Activated naive CD4-positive, alpha-beta T cell (primary cell): ENCODE measurements at places on chromosomes 7 and 10.

DNA sequence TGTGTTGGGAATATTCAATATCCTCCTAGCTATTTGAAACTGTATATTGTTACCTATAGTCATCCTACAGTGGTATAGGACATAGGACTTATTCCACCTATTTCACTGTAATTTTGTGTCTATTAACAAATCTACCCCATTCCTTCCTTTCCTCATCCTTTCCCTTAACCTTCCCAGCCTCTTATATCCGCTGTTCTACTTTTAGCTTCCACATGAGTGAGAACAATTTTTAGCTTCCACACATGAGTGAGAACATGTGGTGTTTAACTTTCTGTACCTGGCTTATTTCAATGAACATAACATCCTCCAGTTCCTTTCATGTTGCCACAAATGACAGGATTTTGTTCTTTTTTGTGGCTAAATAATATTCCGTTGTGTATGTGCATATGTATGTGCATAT is 95.9 kb upstream of the FGL2 start:
- DNase-seq = no peak

GRCh38 chr10:43756341-43756740 is 107.7 kb upstream of the ZNF32 start:
- DNase-seq = no peak

DNA sequence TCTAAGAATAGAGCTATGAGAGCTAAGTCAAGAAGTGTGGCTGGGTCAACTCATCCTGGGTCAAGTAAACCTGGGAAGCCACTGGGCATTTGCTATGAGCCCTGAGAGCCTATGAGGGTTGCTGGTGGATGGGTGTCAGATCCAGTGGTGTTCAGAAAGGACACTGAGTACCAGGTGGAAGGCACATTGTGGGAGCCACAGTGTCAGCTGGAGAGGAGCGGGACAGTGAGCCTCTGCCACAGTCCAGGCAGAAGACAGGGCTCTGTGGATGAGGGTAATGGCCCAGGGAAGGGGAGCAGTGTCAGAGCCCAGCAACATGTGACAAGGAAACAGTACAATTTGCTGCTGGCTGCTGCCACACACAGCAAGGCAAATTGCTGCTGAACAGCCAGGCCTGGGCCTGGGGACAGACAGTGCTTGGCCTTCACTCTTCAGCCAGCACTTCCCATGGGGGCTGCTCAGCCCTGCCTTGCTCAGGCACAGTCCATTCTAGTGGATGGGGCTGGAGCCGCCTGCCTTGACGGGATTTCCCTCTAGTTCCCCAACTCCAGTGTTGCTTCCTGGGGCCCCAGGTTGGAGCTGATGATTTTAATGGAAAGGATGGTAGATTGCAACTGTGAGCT is 90.9 kb upstream of the CHST15 start:
- no peak for DNase-seq

GRCh38 chr7:140937702-140938264 is 13.1 kb upstream of the BRAF start:
- no peak for DNase-seq

- DNase-seq = no peak
Measured at GRCh38 chr10:72455889-72456595, 101.3 kb upstream of the DNAJB12 start.

- no peak for DNase-seq
Measured at GRCh38 chr7:47611045-47611511, 29.2 kb upstream of the TNS3 start.

- DNase-seq = no peak
Measured at GRCh38 chr10:13270877-13271551, 28.9 kb downstream of the PHYH start.

GRCh38 chr10:78470267-78471103 is 436.8 kb downstream of the RPS24 start:
- DNase-seq = no peak

- DNase-seq = no peak
Measured at GRCh38 chr7:104960741-104961448, 53.1 kb upstream of the KMT2E start.

GRCh38 chr7:24755541-24756407 is 1.5 kb downstream of the GSDME start:
- DNase-seq = no peak

GRCh38 chr7:143405173-143406001 is 3.3 kb downstream of the EPHA1 start:
- DNase-seq = no peak

DNA sequence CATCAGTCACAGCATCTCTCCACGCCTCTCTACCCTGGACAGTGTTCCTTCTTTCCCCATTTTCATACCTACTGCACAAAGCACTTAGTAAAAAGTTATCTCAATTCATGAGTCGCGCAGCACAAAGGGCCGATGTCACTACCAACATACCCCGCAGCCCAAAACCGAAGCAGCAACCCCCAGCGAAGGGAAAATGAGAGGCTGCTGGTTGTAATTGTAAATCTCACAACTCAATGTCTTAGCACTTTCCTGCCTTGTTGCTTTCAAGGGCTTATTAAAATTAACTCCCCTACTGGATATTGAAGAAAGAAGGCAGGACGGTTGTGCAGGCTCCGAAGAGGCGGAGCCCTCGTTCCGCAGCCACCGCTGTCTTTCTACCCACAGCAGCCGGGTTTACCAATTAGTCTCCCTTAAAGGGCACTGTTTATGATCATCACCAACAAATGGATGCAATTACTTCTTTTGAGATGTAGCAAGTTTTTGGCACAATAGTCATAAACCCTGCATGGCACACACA is 6.5 kb downstream of the DIP2C start:
- DNase-seq = no peak

DNA sequence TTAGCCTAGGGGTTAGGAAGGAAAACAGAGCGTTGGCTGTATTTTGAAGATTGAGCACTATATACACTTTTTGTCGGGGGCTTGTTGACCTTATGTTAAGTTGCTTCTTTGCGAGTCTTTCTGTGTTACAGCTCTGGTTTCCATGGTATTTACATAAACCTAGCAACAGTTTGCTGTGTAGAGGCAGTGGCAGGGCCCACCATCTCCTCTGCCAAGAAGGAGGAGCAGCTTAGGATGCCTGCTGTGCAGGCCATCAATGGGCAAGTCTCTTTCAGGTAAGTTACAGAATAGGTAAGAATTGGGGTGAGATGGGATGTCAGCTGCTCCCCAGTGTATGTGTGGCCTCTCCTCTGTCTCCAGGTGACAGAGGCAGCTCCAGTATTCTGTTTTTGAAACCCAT is 485.5 kb downstream of the LRMDA start:
- no peak for DNase-seq

- no peak for DNase-seq
Measured at GRCh38 chr10:33326933-33327332, 7.5 kb downstream of the NRP1 start.

DNA sequence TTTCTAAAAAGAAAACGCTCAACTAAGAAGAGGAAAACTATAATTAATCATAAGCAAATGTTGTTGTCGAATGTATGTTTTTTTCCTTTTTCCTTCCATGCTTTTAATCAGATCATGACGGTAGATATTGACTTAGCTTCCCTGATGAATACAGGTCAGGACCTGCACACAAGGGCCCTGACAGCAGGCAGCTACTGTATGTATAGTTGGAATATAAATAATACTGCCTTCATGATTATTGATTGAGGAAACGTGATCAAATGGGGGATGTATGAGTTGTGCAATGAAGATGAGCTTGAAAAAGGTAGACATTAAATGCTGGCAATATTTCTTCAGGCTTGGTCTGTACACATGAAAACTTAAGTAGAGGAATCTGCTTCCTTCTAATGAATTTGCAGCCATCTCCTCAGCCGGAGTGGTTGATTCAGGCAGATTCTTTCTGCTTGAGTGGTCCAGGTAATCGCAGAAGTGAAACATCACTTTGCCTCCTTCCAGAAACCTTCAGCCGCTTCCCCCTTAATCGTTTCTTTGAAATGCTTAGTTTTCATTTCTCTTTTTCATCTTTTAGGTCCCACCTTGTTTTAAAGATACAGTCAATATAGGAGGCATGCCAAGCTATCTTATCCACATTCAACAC is 656.5 kb downstream of the SDK1 start:
- no peak for DNase-seq

DNA sequence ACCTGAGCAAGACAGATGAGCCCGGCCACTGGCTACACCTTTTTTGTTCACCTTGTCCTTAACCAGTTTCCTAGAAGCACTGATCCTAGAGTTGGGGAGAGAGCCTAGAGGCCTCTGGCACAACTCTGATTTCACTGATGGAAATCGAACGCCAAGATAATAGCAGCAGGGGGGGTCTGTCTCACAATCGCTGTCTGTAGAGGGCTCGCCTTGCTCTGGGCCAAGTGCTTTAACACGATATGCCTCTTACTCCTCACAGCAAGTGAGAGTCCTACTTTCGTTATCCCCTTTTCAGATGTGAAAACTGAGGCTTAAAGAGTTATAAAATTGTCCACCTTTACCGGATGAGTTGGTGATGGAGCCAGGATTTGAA is 472 bp downstream of the RASSF4 start:
- no peak for DNase-seq

DNA sequence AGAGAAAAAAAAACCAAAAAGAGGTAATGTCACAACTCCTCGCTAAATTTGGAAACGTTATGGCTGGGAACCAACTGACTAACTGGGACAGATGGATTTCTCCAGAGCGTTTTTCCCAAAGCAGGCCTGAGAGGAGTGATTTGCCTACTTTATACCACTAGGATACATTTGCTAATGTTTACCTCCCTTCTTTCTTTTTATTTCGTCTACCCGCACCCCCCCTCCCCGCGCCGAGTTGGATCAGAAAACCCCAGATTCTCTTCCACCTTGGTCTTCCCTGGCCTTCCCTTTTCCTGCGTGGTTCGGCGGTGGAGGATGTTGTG is 7.2 kb downstream of the CPA2 start:
- no peak for DNase-seq

GRCh38 chr7:4775848-4776623 is 613 bp downstream of the AP5Z1 start:
- DNase-seq = peak; percentile 50

DNA sequence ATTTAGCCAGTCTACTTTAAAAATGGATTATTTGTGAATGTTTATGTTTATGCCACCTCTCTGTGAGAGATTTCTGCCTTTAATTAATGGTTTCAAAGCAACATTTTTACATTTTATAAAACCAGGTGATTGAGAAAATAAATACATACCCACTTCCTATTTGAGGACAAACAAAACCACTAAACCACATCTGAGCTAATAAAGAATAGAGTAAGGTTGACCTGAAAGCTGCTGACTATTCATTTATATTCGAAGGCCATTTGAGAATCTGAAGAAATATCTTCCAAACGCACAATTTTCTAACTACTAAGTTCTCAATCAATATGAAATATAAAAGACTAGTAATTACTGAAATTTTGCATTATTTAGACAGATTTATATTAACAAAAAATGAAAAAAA is 705.1 kb downstream of the XPNPEP1 start:
- DNase-seq = no peak

GRCh38 chr10:101997803-101998202 is 58.2 kb downstream of the ARMH3 start:
- DNase-seq = no peak

- no peak for DNase-seq
Measured at GRCh38 chr10:69056129-69056528, 31.8 kb upstream of the SRGN start.

DNA sequence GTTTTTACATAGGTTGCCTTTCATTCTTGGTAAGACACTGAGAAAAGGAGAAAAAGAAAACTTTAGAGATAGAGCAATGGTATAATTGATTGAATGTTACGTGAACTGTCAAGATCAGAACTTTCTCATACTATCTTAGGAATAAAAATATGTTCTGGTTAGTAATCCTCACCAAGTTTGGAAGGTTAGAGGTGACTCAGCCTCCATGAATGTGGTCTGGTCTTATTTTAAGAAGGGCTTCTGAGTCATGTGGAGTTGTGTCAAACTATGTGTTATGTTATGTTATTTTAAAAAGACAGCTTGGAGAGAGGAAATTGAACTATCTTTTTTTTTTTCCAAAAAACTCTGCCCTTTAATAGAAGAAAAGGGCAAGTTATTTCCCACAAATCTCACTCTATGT is 458.6 kb upstream of the KLF6 start:
- DNase-seq = no peak

GRCh38 chr7:34759477-34760125 is 101.6 kb downstream of the NPSR1 start:
- DNase-seq = no peak

DNA sequence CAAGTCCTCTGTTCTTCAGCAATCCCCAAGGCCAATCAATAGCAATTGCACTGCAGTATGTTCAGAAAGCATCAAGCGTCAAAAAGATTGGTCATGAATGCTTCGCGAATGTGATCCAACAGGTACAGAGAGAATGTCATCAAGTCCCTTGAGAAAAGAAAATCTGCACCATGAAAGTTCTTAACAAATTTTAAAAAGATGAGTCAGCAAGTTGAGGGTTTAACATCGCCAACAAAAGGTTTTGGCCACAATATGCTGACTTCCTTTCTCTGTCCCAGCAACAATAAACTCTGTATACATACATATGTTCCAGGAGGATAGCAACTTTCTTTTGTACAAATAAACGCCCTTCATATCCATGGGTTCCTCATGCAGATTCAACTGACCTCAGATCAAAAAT is 168.5 kb upstream of the C7orf33 start:
- DNase-seq = no peak

GRCh38 chr10:49748006-49748405 is 14.1 kb downstream of the OGDHL start:
- no peak for DNase-seq

DNA sequence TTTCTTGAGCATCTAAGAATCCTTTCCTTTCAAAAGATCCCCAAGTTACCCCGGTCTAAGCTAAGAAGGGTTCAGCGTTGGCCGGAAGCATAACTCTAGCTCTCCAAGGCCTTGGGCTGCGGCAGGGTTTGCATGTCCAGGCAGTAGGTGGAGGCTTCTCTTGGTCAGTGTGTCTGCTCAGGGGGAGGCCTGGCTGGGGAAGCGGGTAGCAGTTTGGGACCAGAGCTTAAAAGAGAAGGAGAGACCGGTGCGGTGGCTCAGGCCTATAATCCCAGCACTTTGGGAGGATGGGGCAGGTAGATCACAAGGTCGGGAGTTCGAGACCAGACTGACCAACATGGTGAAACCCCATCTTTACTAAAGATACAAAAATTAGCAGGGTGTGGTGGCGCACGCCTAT is 226.3 kb downstream of the MGMT start:
- no peak for DNase-seq
